ENCODE measurements at places on chromosomes 5 and 9.

DNA sequence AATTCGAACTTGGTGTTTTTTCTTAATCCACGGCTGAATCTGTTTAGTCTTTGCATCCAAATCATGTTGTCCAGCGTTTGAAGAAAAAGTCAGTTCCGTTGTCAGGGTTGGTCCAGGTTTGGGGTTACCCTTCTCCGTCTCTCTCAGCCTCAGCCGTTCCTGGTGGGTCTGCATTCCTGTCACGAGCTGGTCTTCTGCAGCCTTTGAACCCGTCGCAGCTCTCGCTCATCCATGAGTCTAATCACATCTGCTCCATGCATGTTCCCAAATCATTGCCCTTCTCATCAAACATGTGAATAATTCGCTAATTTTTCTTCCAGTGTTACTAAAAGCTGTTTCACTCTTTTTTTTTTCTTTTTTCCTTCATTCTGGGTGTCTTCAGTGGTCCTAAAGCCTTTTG, 39.0 kb upstream of the EXOC3 start:
- no peak for DNase-seq

- DNase-seq: no peak
These were observed 64.7 kb downstream of the UBE2R2 start for GRCh38 chr9:33881635-33882034.

- peak; percentile 63 for DNase-seq
These were observed 62.3 kb upstream of the ZFR start for GRCh38 chr5:32506799-32507198.

- no peak for DNase-seq
These were observed 37.6 kb downstream of the EPB41L4A start for GRCh38 chr5:112381521-112381920.

GRCh38 chr9:122291458-122291857, 26.8 kb downstream of the MRRF start:
- DNase-seq: no peak

DNA sequence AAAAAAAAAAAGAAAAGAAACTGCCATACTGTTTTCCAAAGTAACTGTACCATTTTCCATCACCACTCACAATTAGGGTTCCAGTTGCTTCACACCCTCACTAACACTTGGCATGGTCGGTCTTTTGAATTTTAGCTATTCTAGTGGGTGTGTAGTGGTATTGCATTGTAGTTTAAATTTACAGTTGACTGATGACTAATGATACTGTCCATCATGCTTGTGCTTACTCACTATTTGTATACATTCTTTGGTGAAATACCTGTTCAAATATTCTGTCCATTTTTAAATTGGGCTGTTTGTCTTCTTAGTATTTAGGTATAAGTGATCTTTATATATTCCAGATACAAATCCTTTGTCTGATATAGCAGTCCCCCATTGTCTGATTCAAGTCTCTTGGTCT, 36.2 kb upstream of the ZNF169 start:
- no peak for DNase-seq

DNA sequence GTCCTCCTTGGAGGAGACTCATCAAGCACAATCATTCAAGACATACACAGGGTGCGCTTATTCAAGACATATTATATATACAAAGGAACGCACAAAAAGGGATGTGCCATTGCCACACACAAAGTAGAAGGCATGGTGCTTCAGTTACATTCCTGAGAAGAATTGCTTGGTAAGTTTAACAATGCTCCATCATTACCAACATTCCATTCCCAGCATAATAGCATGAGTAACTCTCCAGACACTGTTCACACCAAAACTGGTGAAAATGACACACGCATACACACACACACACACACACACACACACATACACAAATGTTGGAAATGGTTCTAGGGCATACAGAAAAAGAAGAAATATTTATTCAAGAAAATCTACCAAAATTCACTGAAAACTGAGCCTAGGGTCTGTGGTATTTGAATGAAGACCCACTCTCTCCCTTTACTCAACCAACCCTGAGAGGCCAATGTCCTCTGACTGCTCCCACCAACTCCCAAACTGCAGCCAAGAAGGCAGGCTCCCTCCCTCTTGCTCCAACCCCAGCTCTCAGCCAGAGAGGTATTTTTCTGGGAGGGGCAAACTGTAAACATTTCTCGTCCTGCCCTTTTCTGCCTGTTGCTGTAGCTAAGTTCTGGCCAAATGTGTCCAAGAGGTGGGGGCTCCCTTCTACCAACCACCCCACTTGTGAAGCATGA, 19.9 kb downstream of the UGT3A1 start:
- no peak for DNase-seq

- no peak for DNase-seq
These were observed 9.4 kb downstream of the B4GALT7 start for GRCh38 chr5:177609076-177610059.

GRCh38 chr5:69271376-69271775, 36.7 kb downstream of the CDK7 start:
- DNase-seq: no peak

- peak; percentile 32 for DNase-seq
These were observed 861 bp downstream of the NTRK2 start for GRCh38 chr9:84670138-84671041.

Measured in AG20443 (cell line).